ENCODE measurements at places on chromosomes 5 and 9. TPM values are rescaled to one million over a fixed set of nuclear protein-coding genes. Genes with fewer than 3 reads are reported as not detected.

SCGB3A2 gene
- total RNA-seq: not detected

DNA sequence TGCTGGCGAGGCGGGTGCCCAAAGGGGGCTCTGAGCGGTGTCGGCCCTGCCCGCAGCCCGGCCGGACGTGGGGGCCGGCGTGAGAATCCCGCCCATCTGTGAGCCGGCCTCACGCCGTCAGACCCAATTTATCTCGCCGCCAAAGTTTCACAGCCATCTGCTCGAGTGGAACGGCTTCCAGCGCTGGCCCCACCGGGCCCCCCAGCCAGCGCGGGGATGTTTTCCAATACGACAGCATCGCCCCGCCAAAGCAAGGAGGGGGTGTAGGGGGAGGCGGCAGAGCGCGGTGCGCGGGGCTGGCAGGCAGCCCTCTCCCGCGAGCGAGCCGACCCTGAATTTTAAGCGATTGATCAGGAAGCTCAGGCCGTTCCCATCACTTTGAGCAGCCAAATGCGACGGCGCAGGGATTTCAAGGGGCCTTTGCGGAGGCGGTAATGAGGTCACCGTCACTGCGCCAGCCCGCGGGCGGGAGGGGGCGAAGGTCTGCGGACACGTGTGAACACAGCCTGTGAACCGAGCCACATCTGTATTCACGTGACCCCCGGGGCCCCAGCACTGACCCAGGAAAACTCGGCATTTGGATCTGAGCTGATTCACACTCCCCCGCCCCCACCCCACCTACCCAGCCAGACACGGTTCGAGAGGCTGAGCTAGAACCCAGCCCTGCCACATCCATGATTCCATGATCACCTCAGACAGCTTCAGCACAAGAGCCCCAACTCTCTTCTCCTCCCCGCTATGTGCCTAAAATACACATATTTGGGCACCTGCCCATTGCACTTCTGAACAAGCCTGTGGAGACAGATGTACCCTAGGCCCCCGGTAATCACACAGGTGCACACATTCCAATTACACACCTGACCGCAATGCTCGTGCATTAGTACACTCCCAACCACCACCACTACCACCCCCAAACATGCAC, 47.8 kb upstream of the PSD2 start:
- peak; percentile 43 for DNase-seq

DNA sequence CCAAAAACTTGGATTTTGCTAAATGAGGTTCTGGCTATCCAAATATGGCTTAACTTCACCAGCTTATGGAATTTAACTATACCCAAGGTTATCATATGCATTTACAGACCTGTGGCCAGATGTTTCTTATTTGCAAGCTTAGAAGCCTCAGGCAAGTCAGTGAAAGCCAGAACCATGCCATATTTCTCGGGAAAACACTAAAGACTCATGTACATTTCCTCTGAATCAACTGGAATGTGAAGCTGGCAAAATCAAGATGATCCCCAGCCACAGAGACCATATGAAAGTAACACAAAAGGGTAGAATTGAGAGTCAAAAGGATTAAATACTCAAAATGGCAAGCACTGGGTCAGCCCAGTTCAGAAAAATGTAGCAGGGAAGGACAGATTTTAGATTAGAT, 76.4 kb upstream of the SLC1A1 start:
- DNase-seq: no peak

DNA sequence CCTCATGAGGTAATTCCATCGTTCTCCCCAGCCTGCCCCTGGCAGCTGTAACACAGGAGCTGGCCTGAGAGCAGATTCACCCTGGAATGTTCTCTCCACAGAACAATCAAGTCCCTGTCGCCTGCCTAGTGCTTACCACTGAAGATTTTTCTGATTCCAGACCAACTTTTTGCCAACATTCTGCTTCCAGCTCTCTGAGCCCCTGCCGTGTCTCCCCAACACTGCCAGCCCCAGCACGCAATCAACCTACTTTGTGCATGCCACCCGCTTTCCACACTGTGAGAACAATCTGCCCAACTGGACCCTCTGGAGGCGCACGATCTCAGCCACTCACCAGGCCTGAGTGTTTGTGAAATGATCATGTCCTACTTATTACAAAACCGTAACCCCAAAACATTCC, 62.6 kb downstream of the PSMB7 start:
- DNase-seq: no peak

- DNase-seq: no peak
Observed at GRCh38 chr9:137478962-137479861, 20.1 kb upstream of the NSMF start.

DNA sequence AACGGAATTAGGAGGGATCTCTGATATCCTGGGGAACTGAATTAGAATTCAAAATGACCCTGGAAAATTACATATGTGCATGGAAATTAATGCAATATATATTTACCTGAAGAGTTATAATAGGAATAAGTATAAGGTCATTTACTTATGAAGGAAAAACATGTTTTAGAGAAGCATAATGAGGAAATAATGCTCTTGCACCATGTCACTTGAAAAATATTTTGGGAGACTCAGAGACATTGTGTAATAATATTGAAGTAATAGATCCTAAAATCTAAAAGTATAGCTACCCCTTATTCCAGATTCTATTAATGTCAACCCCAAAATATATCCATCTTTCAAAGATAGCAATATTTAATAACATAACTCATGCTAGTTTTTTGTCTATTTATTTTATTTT, 28.4 kb downstream of the SPZ1 start:
- no peak for DNase-seq

DNA sequence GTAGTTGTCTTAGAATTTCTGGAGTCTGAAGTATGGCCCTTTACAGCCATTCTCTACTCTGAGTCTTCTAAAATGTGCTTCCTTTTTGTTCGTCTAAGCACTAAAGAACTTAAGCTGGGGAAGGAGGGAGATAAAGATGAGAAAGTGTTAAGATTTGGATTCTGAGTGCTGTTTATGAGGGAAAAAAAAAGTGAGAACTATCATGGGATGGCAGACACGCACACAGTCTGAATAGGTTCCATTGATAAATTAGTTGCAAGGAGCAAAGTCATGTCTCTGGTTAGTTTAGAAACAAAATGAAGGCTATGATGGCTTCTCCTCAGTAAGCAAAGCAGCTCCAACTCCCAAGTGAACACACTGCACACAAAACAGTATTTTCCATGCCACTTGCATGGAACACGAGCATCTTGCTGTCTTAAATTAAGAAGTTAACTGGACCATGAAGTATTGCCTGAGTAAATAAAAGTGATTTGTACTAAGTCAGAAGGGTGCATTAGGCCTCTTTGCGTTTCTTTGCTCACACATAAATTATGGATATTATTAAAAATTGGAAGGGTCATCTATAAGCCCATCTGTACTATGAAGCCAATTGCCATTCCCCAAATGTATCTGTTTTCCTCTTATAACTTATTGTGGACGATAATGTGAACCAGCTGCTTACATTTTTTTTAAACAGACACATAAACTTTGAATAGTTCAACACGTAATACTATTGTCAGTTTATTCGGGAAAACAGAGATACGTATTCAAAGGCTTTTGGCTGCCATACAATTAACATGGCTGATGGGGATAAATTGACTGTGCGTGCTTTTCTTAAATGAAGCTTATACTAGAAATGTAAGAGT, 199.3 kb downstream of the SGCD start:
- DNase-seq: no peak

- DNase-seq: peak; percentile 76
Observed at GRCh38 chr9:4666042-4666699, at the start of gene SPATA6L. Gene SPATA6L, minus strand, starts transcription at chr9:4666480. Its CDS starts 230 bp downstream, at chr9:4666250.

All from transverse colon (tissue), 4 donors.